ENCODE measurements at places on chromosomes 1 and 21.

DNA sequence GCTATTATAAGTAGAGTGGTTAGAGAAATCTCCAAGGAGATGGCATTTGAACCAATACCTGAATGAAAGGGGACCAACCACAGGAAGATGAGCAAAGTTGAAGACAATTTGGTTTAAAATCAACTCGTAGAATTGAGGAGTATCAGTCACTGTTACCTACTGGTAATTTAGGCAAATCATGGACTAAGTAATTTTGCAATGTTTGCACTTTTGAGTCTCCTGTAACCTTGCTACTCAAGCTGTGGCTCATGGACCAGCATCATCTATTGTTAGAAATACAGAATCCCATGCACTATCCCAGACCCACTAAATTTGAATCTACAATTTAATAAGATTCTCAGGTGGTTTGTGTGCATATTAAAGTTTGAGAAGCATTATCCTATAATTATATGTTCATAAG lies 21.8 kb downstream of the RWDD3 start:
- DNase-seq, result no peak

- DNase-seq, result no peak
Measured at GRCh38 chr1:30916296-30916695, 7.7 kb upstream of the SDC3 start.

DNA sequence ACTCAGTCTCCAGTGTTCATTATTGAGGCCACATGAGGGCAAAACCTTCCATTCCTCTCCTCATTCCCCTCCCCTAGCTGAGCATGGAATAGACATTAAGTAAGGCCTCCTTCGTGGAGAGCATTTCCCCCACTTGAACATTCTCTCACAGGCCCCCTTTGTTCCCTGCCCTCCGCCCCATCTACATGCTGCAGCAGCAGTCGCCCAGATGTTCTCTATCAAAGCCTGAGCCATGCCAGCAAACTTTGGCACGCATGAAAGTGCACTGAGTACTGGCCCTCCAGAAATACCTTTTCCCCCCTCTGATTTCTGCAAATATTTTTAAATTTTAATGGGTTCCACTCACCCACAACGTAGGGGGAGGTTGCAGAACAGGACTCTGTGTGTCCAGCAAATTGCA lies 20.9 kb upstream of the GORAB start:
- DNase-seq, result no peak

DNA sequence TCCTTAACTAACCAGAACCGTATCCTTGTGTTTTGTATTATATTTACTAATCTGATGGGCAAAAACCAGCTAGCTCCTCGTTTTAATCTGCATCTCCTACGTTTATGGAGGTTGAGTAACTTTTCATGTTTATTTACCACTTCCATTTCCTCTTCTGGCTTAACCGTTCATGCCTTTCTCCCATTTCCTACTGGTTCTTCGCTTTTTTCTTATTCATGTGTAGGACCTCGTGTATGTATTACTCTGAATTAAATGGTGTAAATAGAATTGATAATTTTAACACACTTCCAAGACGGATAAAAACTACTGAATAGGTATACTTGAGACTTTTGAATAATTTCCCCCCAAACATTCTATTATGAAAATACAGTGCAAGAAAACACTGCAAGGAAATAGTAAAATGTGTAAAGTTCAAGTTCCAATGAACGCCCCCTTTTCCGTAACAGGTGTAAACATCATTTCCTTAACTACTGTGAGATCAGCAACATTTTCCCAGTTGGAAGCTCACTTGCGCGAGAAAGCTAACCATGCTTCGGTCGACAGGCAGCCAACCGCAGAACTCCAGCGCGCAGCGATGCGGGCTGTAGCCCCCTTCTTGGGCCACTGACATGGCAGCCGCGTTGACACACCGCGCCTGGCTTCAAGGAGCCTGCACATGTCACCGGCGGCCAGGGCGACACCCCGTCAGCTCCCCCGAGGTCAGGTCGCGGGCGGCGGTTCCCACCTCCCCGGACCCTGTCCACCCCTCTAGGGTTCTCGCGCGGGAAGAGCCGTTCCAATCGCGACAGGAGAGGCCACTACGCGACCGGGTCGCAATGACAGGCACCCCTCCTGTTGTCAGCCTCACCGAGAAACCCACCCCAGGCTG lies 816 bp downstream of the EDEM3 start:
- no peak for DNase-seq
